CD4-positive, alpha-beta T cell treated with Interleukin-6 for 4 hours (primary cell): ENCODE measurements at places on chromosomes 11 and 22.

GRCh38 chr11:31812383-31813381, 1.6 kb upstream of the PAX6 start:
- DNase-seq: no peak

DNA sequence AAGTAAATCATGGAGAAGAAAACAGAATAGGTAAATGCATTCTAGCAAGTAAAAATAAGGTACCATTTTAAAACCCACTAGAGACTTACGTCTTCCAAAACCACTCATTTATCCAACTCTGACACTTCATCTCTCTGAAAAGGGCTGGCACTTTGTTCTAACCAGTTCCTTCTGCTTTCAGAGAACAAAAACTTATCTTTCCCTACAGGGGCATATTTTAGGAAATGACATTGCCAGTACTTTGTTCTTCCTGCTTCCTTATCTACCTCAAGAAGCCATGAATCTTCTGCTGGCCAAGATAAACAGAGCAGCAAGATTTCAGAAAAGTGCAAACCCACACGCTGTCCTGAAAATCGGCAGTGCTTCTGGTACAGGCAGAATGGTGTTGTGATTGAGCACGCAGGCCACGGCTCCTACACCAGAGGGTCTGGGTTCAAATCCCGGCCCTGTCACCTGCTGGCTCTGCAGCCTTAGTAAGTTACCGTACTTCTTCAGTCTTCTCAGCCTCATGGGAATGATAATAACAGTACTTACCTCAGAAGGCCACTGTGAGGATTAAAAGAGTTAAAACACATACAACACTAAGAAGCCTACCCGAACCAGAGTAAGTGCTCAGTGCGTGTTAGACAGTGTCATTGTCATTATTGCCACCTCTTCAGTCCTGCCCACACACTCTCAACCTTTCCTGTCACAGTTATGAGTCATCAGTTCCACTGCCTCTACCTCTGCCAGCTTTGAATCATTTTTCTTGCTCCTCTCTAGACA, 11.0 kb downstream of the MPZL3 start:
- peak; percentile 70 for DNase-seq

DNA sequence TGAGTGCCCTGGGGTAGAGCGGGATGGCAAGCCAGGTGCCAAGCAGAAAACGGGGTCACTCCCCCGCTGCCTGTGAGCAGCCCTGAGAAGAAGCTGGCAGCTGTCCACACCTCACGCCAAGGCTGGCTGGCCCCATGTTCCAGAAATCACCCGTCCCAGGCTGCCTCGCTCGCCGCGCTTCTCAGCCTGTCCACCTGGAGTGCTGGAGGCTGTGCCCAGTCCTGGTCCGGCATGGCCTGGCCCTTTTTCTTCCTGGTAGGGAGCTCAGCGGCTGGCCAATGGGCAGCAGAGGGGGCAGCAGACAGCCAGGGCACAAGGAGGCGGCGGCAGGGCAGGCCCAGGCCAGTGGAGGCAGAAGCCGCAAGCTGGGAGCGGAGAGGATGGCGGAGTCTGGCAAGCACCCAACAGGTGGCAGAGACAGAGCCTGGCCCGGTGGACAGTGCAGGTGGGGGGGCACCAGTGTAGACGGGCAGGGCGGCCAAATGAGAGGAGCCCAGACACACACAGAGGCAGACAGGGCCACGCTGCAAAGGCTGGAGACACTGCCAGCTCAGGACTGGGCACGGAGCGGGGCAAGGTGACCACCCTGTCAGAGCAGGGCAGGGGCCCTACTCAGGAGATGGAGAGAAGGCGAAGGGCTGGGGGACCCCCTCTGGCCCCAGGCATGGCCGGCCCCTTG, 37.2 kb upstream of the TH start:
- no peak for DNase-seq

DNA sequence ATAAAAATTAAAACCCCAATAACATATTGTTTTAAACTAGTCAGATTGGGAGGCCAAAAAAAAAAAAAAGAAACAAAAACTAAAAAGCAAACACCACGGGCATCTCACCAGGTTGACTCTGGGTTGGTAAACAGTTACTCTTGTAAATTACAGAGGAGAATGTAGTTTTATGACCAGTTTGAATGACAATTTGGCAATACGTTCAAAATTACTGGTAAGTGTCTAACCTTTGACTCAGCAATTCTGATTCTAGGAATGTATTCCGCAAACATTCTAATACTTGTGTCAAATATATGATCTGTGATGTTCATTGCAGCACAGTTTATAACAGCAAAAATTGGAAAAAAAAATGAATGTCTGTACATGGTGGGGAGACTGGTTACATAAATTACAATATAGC, 1376.0 kb downstream of the TBC1D22A start:
- no peak for DNase-seq

GRCh38 chr22:16699326-16699725, 106.7 kb upstream of the CCT8L2 start:
- no peak for DNase-seq

- peak; percentile 29 for DNase-seq
Measured at GRCh38 chr22:33000342-33001280, 57.6 kb downstream of the SYN3 start.

- DNase-seq: peak; percentile 91
Measured at GRCh38 chr11:795634-796564, 2.2 kb downstream of the SLC25A22 start.

GRCh38 chr11:103397369-103397768, 288.1 kb downstream of the DYNC2H1 start:
- no peak for DNase-seq

DNA sequence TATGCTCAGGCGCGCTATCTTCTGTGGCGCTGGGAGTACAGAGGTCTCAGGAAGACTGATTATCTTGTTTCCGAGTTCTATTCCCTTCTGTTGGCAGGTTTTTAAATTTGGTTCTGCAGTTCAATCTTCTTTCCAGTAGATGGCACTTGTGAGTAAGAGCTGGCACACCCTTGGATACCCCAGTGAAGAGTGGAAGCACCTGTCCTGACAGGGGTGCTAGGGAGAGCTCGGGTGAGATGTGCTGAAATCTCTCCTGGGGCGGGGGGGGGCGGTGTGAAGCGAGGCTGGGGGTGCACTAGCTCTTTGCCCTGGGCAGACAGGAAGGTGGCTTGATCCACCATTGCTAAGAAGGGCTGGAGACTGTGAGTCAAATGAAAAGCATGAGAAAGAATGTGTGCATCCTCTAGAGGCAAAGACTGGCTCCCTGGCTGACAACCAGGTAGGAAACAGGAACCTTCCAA, 679.9 kb upstream of the CCDC179 start:
- DNase-seq: no peak

DNA sequence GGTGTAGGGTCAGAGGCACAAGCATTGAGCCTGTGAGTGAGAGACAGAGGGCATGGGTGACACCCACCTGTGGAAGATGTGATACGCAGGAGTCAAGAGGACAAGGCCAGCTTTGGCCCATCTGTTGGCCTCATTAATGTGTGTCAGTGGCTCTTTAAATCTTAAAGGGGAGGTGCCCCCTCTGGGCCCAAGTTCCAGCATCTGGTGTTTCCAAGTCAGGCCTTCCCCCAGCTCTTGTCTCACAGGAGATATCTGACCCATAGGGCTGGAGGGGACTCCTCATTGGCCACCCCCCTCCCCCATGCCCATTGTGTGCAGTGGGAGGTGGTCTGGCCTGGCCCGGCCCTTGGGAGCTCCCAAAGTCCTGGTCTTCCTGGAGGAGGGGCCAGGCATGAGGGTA, 8.9 kb downstream of the KCNK7 start:
- no peak for DNase-seq

DNA sequence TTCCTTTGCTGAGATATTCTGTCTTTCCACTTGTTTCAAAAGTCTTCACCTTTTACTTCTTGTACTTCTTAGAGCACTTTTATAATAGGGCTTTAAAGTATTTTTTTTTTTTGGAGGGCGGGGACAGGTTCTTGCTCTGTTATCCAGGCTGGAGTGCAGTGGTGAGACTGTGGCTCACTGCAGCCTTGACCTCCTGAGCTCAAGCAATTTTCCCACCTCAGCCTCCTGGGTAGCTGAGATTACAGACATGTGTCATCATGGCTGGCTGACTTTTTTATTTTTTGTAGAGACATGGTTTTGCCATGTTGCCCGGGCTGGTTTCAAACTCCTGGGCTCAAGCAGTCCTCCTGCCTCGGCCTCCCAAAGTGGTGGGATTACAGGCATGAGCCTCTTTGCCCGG, 57.9 kb downstream of the DYNC2H1 start:
- DNase-seq: no peak

DNA sequence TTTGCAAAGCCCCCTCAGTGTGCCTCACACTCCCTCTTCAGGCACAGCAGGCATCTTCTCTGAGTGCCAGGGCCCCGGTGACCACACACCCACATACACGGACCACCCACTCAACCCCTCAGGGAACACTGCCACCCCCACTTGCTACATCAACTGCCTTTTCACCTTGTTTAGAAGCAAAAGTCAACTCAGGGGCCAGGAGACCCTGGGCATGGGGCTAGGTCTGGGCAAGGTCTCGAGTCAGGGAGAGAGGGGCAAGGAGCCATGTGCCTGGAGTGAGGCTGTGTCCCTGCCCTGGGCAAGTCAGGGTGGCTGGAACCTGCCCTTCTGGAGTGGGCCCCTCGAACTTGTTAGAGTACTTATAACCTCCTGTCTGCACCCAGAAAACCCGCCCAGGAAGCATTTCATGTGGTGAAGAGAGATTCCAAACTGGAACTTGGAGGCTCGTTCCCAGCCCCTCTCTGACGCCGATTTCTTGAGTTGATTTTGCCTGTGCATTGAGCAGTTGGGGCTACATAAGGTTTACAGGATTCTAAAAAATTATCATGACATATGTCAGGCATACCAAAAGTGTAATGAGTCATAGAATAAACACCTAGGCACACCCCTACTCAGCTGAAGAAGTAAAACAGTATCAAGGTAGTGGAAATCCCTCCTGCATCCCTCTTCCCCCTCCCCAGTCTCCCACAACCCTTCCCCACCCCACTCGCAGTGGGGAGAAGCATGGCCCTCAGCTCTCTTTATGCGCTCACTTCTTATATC, 74.3 kb downstream of the MYEOV start:
- DNase-seq: no peak

GRCh38 chr11:12629601-12630313, 44.5 kb upstream of the TEAD1 start:
- DNase-seq: no peak

DNA sequence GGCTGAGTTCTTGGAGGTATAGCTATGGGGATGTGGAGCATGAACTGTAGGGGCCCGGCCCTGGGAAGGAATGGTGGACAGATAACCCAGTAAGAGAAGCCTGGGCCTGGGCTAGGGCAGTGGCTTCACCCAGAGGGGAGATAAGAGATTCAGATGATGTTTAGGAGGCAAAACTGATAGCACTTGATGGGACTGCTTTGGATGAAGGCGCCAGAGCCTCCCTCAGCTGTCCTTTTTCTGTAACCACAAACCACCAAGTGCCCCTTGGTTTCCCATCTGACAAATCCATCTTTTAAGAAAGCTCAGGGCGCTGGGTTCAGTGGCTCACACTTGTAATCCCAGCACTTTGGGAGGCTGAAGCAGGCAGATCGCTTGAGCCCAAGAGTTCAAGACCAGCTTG, 23.4 kb downstream of the RELT start:
- DNase-seq: no peak

DNA sequence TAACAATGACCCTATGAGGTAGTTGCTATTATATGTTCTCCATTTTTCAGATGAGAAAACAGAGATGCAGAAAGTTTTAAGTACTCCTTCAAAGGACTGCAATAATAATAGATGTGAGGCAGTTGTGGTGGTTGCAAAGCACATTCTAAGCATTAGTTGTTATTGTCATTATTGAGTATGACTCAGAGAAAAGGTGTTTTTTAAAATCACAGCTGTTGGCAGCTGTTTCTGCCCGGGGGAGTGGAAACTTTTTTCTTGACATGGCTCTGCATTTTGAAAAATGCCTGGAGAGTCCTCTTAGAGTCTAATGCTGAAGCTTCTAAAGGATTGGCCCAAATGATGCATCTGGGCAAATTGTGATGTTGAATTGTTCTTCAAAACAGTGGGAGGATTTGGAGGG, 244.5 kb upstream of the MPPED2 start:
- no peak for DNase-seq

DNA sequence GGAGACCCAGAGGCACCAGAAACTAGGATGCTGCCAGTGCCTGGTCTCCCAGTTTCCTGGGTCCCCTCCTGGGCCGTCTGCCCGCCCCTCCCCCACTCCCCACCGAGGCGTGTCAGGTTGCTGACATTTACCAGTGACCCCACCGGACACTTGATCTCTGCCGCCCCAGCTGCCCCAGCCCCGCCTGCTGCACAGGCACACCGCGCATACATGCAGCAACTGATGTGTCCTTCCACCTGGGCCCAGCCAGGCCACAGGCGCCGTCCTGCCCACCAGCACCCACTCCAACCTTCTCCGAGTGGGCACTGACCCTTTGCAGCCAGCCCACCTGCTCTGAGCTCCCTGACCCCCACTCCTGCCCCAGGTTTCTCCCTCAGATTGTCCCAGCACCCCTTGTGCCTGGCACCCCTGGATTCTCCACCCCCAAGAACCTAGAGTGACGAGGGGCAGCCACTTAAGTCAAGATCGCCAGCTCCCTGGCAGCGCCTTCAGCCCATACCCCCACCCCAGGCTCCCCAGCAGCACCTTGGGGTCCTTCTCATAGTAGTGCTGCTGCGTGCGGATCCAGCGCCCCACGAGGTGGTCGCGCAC, 548 bp downstream of the PYGM start:
- no peak for DNase-seq

DNA sequence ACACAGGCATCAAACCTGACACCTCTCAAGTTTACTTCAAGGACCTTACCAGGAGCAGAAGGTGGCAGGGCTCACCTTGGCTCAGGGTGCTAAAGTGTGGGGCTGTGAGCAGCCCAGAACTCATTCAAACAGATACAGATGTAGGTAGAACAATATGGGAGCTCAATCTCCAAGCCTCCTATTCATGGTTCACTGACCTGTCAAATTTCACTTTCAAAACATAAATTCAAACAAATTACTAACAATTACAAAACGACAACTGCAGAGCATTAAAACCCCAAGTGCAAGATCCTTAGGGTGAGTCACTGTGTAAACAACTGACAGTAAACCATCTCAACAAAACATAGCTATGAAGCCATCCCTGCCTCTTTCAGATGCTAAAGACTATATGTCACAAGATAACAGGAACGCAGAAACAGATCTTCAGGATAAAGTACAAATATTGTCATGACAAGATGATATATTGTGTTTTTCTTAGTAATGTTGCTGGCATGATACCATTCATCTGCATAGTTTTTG, 303.5 kb upstream of the ANO3 start:
- no peak for DNase-seq

DNA sequence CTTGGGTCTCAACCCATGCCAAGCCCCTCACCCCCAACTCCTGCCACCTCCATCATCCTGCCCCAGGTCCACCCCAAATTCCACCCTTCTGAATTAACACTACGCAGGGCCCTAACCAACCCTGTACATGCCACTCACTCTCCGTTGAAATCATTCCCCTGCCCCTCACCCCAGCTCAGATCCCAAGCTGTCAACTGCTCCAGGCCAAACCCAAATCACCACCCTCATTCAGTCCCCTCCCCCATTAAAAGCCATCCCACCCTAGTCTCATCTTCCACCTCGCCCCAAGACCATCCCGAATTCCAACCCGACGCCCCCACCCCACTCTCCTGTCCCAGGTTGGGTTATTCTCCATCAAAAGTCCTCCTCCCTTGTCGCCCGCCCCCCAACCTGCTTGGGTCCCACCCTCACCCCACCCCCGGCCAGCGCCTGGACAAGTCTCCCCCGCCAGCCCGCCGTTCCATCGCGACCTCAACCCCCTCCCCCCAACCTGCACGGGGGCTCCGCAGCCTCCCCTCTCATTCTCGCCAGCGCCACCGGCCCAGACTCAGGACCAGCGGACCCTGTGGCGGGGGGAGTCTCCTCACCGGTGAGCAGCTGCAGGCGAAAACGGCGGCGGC, 466 bp downstream of the FAM168A start:
- no peak for DNase-seq
